Activated naive CD8-positive, alpha-beta T cell treated with anti-CD3 and anti-CD28 coated beads, Interleukin-2, amount 10 ng/mL, durations not matched to agents 7 days and 5 days (primary cell): ENCODE measurements at places on chromosomes 6 and 20.

DNA sequence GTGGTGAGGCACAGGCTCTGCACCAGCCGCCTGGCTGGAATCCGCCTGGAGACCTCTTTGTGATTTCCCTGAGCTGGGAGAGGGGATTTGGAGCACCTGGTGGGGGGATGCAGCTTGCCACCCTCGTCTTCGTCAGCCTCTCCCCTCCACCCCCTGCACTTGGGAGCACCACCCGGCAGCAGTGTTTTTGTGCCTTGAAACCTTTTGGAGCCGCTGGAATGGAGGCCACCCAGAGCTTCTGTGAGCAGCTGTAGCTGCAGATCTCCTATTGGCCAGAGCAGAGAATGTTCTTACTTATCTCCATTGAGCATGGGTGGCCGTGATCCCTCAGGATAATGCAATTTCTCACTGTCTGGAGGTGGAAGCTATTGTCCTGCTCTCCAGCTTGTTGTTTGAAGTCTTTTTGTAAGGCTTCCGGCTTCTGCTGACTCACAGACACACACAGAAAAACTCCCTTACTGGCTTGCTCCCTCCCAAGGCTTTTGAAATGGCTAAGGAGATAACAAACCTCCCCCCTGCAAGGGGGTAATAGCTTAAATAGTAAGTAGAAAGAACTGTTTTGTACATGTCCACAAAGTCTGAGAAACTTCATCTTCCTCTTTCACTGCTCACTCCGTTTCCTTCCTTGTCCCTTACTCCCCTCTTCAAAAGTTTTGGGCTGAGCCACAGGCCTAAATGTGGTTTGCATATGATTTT, 271.2 kb downstream of the PRL start:
- DNase-seq, result no peak

GRCh38 chr6:156166093-156166492, 611.1 kb upstream of the ARID1B start:
- no peak for DNase-seq

DNA sequence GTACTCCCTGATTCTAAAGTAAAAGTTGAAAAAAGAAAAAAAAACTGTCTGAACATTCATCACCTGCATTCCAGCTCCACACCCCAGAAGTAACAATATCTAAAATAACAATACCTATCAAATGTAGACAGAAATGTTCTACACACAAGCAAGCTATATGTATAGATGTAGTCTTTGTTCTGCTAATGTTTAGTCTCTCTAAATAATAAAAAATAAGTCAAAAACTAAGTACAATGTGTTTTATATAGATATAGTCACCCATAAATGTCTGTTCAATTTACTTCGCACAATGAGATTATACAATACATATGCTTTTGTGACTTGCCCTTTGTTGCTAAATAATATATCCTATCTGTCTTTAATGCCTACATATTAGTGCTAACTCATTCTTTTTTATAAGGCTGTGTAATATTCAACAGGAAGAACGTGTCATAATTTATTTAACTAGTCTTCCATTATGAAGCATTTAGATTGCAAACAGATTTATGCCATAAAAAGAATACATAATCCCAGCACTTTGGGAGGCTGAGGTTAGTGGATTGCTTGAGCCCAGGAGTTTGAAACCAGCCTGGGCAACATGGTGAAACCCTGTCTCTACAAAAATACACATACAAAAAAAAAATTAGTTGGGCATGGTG, 216.2 kb upstream of the ZNF217 start:
- DNase-seq, result no peak

DNA sequence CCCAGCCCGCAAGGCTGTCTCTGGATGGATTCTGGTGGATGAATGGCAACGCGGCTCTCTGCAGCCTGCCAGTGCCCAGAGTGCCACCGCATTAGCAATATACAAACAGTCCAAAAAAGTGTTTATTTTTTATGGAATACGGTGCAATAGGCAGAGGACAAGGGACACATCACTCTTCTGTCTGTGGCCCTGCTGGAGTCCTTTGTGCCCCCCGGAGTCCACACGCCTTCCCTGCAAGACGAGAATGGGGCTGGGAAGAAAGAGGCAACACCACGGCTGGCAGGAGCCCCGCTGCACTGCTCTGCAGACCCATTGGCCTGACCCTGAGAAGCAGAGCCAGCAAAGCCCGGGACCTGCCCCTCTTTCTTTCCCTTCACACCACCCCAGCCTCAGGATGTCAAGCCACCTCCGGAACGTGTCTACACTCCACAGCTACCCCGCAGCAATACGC, 196.3 kb downstream of the SYNDIG1 start:
- no peak for DNase-seq
